ENCODE measurements at places on chromosomes 2 and 18.

GRCh38 chr2:209564816-209565215 lies 141.0 kb downstream of the MAP2 start:
- DNase-seq = no peak

DNA sequence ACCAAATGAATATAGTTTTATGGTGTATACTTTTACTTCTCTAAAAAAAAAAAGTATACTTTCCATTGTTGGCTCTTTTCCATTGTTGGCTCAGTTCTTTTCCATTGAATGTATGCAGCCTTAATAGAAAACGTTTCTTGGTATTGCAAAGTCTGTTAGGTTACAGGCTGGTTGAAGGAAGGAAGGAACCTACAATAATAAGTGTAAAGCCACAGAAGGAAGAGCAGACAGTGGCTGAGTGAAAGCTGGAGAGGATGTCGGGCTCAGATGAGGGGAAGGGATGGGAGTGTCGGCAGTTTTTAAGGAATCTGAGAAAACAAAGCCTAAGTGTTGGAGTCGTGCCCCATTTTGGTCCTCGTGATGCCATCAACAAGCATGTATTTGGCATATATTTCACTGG lies 6.8 kb downstream of the COPS8 start:
- DNase-seq = no peak

DNA sequence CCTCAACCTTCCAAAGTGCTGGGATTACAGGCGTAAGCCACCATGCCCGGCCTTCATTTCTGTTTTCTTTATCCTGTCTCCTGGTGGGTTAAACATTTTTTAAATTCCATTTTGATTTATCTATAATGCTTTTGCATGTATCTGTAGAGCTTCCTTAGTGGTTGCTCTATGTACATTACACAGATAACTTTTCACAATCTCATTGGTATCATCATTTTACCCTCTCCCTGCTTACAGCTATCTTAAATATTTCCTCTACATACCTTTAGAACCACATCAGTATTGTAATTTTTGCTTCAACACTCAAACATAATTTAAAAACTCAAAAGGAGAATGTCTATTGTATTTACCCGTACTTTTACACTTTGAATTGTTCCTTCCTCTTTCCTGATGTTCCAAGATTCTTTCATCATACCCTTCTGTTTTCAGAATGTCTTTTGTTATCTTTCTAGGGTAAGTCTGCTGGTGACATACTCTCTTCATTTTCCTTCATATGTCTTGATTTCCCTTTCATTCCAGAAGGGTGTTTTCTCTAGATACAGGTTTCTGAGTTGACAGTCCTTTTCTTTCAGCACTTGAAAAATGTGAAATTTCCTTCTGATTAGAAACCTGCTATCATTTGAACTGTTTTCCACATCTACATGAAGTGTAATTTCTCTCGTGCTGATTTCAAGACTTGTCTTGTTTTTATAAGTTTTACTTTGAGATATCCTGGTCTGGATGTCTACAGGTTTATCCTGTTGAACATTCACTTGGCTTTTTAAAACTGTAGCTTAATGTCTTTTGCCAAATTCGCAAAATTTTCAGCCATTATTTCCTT lies 21.9 kb downstream of the PPP3R1 start:
- no peak for DNase-seq

DNA sequence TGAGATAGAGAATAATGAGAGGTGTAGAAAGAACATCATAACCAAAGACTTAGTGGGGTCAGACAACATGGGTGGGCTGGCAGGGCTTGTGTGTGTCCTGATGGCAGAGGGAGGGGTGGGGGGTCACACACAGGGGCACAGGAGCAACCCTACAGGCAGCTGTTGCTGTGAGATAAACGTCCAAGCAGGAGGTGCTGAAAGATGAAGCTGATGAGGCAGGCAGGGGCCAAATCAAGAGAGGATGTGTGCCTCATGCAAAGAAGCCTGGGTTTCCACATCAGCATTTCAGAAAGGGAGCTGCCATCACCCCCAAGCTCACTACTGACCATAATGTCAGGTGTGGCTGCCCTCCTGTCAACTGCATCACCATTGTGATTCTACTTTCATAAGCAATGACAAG lies 16.0 kb upstream of the SKA1 start:
- no peak for DNase-seq

- DNase-seq = peak; percentile 49
These were observed 137.4 kb upstream of the ETAA1 start for GRCh38 chr2:67259556-67260342.

GRCh38 chr2:69741229-69741574 lies 732 bp upstream of the ANXA4 start:
- DNase-seq = peak; percentile 64

DNA sequence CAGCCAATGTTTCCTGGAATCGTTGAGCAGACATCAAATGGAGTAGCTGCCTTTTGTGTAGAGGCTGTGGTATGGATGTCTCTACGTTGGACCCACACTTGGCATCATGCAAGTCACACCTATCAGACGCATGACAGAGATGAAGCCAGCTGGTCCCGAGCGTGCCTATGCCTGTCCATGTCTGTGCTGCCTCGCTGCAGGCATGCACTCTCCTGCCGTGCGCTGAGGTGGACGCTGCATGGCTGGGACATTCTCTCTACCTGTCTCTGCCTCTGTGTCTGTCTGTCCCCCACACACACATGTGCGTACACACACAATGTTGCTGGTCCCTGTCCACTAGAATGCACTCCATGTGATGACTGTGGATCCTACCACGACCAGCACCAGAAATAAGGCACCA lies 514.2 kb upstream of the MYT1L start:
- DNase-seq = no peak

DNA sequence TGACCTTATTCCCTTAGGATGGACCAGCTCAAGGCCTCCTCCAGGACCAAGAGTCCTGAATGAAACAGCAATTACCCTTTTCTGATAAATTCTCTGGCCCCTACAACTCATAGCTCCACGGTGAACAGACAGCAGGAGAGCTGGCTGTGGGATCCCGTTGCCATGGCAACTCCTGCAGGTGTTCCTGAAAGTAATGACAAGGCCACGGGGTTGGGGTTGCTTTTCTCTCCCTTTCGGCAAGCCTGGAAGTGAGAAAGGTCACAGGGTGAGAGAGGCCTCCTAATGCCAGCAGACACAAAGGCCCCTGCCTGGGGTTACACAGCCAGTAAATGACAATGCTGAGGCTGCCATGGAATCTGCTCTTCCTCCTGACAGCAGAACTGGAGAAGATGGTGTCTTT lies 403.0 kb downstream of the NBAS start:
- DNase-seq = no peak

GRCh38 chr2:39837856-39838453 lies 58.9 kb upstream of the THUMPD2 start:
- peak; percentile 13 for DNase-seq

- DNase-seq = no peak
These were observed 69.3 kb downstream of the TTC27 start for GRCh38 chr2:32697156-32697555.

- no peak for DNase-seq
These were observed 27.1 kb downstream of the RAB31 start for GRCh38 chr18:9735238-9735637.

DNA sequence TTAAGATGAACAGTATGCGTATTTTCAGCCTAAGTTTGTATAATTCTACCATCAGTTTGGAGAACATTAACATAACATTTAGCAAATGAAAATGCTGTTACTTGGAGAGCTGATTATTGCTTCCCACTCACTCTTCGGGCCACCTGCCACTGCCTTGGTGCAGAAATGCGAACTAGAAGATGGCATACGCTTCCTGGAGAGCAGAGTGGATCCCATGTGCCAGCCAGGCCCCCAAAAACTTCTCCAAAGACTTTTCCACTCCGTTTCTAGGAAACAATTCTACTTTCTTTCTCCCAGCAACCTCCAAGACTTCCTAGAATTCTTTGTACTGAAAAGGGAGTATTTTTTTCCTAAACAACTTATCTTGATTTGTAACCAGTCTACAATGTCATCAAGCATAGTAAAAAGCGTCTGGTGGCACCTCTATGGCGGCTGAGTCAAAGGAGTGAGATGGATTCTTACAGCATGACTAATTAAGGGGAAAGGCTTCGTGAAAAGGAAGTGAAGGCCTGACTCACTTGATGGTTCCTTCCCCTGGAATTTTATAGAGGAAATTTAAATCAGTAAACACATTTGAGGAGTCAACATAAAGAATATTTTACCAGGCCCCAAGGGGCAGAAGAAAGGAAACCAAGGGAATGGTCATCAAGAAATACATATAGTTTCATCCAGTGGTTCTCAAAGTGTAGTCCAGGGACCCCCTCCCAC lies 36.6 kb downstream of the FEZ2 start:
- DNase-seq = no peak

DNA sequence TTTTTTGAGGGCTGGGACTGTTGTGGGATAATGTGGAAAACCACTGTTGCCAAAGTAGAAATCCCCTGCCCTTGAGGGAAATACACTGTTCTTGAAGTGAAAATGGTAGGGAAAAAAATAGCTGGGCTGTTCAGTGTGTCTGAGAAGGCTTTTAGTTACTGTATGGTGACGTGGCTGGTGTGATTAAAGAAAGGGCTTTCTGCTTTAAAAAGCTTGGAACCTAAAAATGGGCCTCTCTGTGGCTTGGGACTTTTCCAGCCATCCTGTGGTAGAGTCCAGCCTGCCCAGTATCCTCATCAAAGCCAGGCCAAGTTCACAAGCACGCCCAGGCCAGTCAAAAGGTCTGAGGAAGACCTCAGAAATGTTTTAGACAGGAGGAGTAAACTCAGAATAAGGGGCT lies 6.8 kb downstream of the MGAT5 start:
- DNase-seq = no peak

GRCh38 chr18:70453058-70453775 lies 164.4 kb downstream of the SOCS6 start:
- DNase-seq = no peak

DNA sequence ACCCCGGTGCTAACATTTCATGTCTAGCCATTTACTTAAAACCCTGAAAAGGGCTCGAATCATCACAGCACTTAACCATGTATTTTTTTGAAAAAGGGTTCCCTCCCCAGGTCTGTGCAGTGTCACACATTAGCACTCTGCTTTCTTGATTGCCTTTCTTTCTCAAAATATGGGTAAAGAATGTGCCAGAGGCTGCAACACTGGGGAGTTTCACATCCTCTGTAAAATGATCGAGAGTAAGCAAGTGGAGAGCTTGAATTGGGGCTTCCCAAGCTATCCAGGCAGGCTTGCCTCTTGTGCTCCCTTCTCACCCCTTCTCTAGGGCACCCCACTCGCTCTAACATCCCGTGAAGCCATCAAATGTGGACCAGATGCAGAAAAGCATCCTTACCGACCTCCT lies 177.0 kb upstream of the CCDC68 start:
- no peak for DNase-seq

- no peak for DNase-seq
These were observed 11.6 kb upstream of the B4GALT6 start for GRCh38 chr18:31695989-31696388.

- DNase-seq = no peak
These were observed 327.2 kb upstream of the PKDCC start for GRCh38 chr2:41720331-41721251.

- no peak for DNase-seq
These were observed 48.8 kb downstream of the TCF7L1 start for GRCh38 chr2:85181844-85182456.

DNA sequence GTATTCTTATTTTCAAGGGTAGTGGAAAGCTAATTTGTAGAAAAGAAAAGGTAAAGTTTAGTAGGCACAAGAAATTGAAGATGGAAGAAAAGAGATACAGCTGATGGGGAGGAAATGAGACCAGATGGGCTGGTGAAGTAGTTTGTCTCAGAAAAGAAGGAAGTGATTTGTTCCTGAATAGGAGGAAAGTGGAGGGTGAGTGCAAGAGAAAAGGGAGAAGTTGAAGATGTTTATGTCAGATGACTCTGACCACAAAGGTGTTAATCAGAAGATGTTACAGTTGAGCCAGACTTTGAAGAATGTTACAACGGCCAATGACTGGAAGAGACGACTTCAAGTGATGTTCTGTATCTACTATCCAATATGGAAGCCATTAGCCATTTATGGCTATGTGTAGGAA lies 21.2 kb downstream of the ZSCAN30 start:
- DNase-seq = no peak

- DNase-seq = no peak
These were observed 1.8 kb downstream of the IL18RAP start for GRCh38 chr2:102424754-102425153.

DNA sequence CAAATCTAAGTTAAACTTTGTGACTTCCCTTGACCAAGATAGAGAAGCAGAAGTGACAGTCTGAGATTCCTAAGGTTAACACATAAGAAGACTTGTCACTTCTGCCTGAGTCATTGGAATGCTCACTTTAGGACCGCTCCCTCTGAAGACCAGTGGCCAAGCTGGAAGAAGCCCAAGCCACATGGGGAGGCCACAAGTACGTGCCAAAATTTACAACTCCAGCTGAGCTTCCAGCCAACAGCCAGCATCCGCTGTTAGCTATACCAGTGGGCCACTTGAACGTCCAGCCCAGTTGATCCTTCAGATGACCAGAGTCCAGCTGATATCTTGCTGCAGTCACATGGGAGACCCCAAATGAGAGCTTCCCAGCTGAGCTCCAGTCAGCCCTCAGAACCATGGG lies 18.1 kb upstream of the ANTXR1 start:
- DNase-seq = no peak

GRCh38 chr2:236887531-236887930 lies 198.2 kb upstream of the COPS8 start:
- no peak for DNase-seq

DNA sequence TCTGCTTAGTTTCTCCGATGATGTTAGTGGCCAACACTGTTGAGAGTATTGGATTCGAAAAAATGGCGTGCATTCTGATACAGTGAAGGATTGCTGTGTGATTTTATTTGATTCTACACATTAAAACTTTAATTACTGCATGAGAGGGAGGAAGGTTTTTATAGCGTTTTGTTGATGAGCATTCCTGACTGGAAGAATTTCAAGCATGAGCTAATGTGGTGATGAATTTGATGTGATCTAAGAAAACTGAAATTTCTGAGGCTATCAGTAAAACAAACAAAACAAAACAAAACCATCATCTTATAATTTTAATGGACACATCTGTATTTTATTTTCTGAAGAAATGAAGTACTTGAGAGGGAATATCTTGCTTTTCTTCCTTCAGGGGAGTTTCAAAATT lies 59.6 kb downstream of the ITGB6 start:
- no peak for DNase-seq

GRCh38 chr2:60499651-60500265 lies 53.7 kb downstream of the BCL11A start:
- no peak for DNase-seq

- DNase-seq = no peak
These were observed 37.3 kb downstream of the CYP27C1 start for GRCh38 chr2:127182626-127183458.

DNA sequence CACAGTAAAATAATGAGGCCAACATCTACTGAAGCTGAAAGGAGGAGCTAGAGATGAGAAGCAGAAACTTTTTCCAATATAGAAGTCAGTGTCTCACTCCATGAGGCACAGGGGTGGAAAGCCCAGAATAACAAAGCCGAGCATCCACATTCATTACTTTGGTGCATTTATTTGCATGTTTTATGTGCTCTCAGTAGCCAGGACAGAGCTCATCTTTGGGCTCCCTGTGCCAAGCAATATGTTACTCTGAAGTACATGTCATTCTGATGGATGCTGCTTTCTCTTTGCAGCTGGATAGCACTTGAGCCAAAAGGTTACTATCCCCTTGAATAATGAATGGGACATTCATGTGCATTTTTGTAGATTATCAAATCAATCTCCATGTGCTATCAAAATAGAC lies 338.6 kb upstream of the SOX11 start:
- no peak for DNase-seq

- peak; percentile 72 for DNase-seq
These were observed 167.1 kb downstream of the ZFP36L2 start for GRCh38 chr2:43059183-43059897.
